ENCODE measurements at places on chromosomes 3 and 15.
A peak's percentile ranks its signal among the peaks of the same experiment; 100 is the strongest.

DNA sequence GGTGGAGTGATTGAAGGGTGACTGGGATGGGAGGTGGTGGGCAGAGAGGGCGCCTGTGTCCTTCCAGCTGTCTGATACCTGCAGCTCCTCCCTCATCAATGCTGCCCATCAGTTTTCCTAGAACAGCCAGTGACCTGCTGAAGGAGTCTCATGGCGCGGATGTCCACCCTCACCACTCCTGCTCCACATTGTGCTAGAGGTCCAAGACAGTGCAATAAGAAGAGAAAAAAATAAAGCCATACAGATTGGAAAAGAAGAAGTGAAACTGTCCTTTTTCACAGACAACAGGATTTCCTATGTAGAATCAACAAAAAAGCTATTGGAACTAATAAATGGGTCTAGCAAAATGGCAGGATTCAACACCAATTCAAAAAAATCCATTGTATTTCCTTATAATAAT, 7.4 kb downstream of the ZDHHC19 start:
- DNase-seq = no peak

GRCh38 chr3:15808679-15809310, 11.0 kb upstream of the ANKRD28 start:
- no peak for DNase-seq

GRCh38 chr3:170598091-170598502, 12.2 kb upstream of the SLC7A14 start:
- DNase-seq = no peak

DNA sequence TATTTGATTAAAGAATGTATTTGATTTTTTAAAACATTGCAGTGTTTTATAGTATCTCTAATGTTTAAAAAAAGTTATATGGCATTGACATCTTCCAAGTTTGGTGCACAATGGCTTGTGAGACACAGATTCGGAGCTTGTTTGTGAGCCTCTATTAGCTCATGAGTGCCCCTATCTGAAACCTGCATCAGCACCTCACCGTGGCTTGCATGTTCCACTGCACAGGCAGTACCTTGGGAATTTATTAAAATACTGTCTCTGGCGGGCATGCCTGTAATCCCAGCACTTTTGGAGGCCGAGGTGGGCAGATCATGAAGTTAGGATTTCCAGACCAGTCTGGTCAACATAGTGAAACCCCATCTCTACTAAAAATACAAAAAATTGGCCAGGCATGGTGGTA, 6.8 kb upstream of the RTP2 start:
- no peak for DNase-seq

- no peak for DNase-seq
These were observed 79.3 kb downstream of the CHSY1 start for GRCh38 chr15:101172501-101173071.

- DNase-seq = no peak
These were observed 12.2 kb upstream of the IDH2 start for GRCh38 chr15:90114451-90114901.

DNA sequence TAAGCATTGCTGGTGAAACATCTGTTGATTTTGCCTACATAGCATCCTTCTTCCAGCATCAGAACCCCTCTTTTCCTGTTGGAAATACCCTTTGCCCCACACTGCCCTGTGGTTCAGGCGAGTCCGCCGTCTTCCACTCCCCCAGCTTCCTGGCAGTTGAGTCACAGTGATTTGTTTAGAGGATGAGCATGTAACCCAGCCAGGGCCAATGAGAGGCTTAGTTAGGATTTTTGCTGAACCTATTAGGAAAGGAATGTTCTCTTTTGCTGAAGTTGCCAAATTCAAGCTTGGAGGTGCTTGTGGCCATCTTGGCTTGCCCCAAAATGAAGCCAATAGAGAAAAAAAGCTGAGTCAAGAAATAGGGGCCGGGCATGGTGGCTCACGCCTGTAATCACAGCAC, 19.0 kb upstream of the MEX3B start:
- no peak for DNase-seq

- no peak for DNase-seq
These were observed 866.9 kb downstream of the ROBO1 start for GRCh38 chr3:78900880-78901279.

GRCh38 chr3:136495213-136495612, 245.1 kb downstream of the PCCB start:
- no peak for DNase-seq

DNA sequence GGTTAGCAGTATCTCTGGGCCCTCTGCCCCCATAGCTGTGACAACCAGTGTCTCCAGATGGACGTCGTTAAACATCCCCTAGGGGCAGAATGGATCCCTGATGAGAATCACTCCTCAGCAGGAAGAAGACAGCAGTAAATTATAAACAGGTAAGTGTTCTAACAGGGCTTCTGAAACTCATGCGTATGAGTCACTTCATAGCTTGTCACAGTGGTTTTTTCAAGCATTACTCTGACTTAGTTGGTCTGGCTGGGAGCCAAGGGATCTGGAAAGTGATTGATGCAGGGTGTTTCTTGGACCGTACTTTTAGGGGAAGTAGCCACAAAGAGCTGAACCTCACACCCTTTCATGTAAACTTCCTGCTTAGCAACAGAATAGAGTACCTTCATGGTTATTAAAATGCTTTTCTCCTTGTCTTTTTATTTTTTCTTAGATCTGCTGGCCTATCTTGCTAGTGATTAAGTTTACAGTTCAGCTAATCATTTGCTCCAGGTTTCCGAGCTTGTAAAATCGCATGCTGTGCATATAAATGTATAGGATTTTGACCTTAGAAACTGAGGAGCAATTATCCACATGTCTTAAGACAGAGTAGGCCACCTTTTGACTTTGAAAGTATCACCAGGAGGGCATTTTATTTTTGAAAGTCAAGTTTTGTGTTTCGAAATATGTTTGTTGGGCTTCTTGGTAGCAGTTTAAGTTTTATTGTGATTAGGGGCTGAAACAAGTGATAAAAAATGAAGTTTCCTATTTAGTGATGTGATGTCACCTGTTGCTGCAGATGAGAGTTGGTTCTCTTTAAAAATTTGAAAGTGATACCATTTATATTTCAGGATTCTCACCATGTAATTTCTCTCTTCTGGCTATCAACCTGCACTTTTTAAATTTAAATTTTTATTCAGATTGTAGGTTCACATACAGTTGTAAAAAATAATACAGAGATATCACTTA, 333.9 kb downstream of the PTPRG start:
- no peak for DNase-seq

DNA sequence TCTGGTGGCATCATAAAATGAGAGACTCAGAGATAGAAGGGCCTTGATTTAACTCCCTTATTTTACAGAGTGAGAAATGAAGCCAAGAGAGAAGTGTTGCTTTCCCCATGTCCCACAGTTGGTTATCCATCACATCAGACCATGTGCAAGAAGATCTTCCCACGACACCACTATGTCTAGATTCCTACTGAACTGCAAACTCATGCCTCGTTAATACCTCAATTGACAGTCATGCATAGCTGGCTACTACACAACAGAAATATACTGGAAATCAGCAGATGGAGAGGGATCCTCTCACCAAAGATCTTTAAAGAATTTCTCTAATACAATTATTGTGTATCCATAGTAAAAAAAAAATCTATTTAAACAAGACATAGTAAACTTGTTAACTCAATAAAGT, 33.3 kb downstream of the PEAK1 start:
- DNase-seq = no peak

GRCh38 chr15:43433165-43433564, 59.8 kb downstream of the TP53BP1 start:
- no peak for DNase-seq

DNA sequence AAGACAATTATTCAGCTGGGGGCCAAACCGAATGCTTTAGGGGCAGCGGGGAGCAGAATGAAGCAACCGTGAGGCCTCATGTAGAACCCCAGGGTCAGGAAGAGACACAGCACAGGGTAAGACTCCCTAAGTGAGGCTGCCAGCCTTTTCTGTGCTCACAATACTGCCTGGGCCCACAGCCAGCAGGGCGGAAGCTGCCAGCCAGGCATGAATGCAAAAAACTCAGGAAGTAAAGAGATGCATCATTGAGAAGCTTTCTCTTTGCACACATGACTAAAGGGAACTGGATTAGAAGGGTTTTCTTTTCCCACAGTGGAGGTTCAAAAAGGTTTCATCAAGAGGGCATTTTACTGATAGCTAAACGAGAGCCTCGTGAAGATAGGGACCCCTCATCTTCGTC, 33.3 kb downstream of the CA12 start:
- DNase-seq = peak; percentile 21

- DNase-seq = no peak
These were observed 204.6 kb downstream of the NR2F2 start for GRCh38 chr15:96535148-96535547.

DNA sequence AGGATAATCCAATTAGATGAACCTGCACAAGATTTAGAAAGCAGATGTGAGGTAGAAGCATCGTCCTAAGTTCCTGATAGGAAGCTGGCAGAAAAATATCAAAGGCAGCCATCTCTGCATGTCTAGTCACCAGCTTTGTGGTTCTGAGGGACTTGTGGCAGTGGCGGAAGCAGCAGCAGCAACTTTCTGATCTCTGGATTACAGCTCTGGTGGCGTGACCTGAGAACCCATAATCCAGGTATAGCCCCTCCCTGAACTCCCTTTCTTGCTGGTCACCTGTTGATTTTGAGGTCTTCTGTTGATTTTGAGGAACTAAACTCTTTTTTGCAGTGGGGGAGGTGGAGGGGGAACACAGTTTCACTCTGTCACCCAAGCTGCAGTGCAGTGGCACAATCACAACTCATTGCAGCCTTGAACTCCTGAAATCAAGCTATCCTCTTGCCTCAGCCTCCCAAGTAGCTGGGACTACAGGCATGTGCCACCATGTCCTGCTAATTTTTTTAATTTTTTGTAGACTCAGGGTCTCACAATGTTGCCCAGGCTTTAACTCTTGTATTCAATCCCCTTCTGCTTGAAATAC, 7.9 kb downstream of the FSIP1 start:
- no peak for DNase-seq

DNA sequence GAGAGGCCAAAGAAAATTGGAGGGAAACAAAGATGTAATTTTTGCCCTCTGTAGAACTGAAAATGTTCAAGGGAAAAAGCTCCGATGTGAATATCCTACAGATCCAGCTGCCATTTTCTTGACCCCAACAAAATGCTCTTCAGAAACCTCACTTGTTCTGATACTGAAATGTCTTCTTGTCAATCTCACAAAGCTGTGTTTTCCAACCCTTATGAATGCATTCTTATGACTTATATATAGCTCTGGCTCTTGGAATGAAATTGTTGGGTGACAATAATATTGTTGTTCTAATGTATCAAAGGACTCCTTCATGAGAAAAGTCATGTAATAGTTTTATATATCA, 157.1 kb upstream of the TGFBR2 start:
- DNase-seq = no peak

DNA sequence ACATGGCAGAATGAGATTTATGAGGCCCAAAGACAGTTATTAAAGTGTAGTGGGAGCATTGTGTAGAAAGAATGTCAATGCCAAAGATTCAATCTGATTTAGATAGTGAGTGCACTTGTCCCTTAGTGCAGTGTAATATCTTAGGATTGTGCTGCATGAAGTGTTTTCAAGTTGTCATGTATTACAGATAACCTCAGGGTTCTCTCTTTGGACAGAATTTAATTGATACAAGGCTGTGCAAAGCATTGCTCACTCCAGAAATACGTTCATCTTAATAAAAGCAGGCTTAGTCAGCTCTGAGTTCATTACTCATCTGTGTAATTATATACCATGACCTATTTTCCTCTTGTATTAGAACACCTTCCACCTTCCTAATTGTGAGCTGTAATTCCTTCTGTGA, 16.0 kb upstream of the GPR171 start:
- DNase-seq = no peak

DNA sequence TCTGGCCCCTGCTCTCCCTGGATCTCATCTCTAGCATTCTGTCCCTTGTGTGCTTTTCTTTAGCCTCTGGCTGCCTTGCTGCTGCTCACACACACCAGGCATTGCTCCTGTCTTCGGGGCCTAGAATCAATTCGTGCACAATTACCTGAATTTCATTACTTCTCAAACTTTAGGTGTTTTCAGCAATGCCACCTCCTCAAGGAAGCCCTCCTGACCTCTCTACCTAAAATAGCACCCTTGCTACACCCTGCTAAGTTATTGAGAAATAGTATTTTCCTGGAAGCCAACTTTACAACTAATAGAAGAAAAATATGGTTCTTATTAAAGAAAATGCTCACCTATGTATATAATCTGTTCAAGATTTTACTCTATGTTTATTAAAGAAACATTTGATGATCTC, 40.4 kb downstream of the CP start:
- DNase-seq = no peak

DNA sequence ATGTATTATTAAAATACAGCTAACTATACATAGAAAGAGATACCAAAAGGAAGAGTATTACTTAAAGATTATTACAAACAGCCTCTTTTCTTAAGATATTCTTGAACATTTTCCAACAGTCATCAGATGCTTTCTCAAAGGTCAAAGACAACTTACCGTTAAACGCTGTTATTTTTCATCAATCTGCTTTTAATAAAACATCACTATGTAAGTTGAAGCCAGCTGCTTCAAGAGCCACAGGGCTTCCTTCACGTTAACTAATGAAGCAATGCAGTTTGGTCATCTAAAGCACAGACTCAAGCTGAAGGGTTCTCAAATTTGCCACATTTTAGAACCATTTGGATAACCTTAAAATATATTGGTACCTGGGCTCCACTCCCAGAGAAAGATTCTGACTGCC, 578.8 kb downstream of the ROBO2 start:
- DNase-seq = no peak

- DNase-seq = no peak
These were observed 55.7 kb upstream of the CP start for GRCh38 chr3:149277331-149277813.

GRCh38 chr3:122786066-122786465, 7.6 kb downstream of the HSPBAP1 start:
- DNase-seq = no peak

DNA sequence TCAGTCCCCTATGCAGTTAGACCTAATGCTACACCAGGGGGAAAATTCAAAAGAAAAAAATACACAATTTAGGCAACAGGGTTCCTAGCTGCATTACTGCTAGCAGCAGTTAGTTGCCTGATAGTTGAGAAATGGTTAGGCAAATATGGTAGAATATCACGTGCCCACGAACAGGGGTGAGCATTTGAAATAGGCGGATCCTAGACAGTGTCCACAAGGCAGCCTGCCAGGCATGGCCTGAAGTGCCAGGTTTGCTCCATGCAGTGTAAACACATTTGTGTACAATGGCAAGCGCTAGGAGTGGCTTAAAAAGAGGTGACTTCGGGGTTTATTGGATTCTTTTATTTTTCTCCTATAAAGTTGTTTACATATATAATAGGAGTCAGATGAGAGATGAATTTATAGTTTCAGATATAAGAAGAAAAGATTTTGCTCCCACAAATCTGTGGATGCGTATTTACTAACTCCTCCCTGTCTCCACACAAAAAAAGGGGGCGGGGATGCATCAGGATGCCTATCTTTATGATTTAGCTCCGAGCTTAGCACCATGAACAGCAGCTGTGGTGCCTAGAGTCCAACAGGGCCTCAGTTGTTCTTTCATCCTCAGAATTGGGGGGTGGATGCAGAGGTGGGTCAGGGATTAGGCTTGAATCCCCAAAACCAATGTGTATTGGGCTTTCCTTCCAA, 3.9 kb upstream of the TGM4 start:
- DNase-seq = peak; percentile 51

Measured in COR-L47 (cell line).